NCI-H187 treated with DMSO at 0.1 percent for 48 hours (cell line): ENCODE measurements at places on chromosomes 6 and 20.

- no peak for DNase-seq
Measured at GRCh38 chr6:15621203-15622044, 41.4 kb downstream of the DTNBP1 start.

DNA sequence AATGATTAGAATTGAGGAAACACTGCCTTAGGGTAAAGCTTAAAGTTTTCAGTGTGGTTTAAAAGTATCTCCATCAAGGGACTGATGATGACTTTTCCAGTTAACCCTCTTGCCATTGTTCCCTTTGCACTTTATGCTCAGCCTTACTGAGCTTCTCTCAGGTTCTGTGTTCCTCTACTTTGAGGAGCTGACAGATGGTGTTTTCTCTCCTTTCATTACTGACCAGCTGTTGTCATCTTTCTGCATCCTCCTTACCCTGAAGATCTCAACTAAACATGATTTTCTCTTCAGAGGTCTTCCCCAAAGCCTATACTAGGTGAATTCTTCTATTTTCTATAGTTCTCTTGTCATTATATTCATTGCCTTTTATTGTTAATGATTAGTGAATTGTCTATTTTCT, 475.6 kb upstream of the SYNCRIP start:
- DNase-seq = no peak

DNA sequence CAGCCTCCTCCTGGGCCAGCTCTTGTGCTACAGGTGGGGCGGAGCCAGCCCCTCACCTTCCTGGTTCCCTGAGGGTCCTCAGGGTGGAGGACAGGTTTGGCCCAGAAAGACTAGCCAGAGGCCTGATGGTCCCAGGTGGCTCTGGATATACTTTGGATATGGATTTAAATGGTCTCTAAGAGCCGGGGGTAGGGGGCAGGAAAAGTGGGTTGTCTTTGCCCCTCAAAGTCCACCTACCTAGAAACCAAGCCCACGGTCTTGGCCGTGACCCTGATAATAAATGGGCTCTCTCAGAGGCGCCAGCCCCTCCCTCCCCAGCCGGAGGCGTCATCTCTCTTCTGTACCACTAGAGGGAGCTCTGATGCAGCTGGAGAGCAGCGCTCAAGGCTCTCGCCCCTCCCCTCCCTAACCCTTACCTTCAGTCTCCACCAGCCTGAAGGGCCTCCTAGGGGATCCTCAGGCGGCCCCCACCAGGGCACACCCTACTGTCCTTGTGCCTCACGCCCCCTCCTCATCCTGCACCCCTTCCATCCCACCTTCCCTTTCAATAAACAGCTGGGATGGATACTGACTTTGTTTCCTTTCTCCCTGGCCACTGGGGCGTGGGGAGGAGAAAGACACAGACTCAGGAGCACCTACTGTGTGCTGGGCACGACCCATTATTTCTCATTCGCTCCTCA, 7.5 kb downstream of the NRSN2 start:
- DNase-seq = peak; percentile 69

GRCh38 chr6:20058121-20058905, 154.0 kb downstream of the MBOAT1 start:
- no peak for DNase-seq

DNA sequence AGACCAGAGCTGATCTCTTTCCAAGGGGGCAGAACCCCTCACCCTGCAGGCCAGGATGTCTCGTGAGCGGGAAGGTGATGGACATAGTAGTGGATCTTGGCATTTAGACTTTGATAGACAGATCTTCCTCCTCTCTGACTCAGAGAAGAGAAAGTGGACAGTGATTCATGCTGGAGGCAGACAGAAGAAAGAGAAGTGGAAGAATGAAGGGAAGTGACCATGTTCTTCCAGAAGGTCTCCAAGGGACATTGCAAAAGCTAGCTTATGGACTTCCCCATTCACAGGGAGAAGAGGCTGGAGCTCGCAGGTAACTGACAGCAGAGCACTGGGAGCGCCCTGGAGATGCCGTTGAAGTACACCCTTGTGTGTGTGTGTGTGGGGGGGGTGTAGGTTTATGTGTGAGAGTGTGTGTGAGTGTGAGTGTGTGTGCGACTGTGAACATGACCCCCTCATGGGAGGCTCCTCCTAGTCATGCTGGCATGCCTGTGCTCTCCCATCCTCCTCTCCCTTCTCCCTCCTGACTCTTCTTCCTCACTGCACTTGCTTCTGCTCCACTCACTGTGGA, 8.0 kb upstream of the RAET1L start:
- DNase-seq = no peak

- DNase-seq = no peak
Measured at GRCh38 chr20:64082126-64082731, 2.0 kb downstream of the LKAAEAR1 start.

- DNase-seq = no peak
Measured at GRCh38 chr20:61052776-61053442, 199.2 kb upstream of the CDH4 start.

DNA sequence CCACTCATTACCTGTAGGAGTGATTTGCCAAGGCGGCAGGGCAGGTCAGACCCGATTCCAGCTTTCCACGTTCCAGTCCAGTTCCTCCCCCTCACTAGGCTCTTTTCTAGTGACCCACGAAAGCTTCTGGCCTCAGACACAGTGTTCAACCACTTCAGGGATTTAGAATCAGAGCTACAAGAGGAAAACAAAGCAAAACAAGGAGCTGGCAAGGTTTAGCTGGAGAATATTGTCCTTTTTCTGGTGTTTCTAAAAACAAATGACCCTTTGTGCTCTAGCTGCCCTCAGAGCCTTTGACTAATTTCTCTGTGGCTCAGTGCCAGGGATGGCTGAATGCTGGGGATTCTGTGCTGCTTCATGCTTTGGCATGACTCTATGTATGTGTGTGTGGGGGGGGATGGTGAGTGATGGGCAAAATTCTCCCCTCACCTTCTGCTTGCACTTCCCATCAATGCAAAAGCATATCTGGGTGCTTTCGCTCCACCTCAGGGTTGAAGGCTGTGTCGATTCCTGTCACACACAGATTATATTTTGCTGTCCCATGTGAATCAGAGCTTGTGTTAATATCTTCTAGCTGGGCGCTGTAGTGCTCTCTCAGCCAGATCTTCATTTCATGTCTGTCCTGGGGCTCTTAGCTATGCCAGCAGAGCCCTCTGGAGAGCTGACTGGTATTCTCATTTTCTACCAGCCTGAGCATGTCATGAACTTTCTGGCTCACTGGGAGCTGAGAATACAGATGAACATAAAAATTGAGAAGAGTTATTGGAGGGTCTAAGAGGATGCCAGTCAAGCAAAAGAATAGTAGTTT, 19.3 kb upstream of the NEDD9 start:
- no peak for DNase-seq

DNA sequence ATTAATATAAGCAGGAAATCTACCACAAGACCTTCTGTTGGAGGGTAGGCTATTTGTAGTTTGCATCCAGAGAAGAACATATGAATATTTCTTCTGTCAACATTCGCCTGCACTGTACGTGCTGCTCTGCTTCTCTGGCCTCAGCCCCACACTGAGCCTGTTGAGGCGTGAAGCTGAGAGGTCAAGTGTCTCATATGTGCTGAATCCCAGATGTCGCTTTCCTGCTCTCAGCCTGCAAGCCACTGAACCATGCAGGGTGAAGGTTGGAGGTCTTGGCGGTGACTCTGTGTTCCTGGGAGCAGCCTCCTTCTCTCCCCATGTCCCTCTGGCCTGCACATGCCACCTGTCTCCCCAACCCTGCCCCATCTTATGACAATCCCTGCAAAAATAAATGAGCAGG, 83.6 kb downstream of the TMEM170B start:
- DNase-seq = no peak

- DNase-seq = no peak
Measured at GRCh38 chr6:130779658-130780033, 47.6 kb upstream of the SMLR1 start.

- DNase-seq = no peak
Measured at GRCh38 chr6:34709386-34709785, 12.8 kb upstream of the ILRUN start.

GRCh38 chr6:74277777-74278186, 581.8 kb downstream of the CD109 start:
- no peak for DNase-seq

DNA sequence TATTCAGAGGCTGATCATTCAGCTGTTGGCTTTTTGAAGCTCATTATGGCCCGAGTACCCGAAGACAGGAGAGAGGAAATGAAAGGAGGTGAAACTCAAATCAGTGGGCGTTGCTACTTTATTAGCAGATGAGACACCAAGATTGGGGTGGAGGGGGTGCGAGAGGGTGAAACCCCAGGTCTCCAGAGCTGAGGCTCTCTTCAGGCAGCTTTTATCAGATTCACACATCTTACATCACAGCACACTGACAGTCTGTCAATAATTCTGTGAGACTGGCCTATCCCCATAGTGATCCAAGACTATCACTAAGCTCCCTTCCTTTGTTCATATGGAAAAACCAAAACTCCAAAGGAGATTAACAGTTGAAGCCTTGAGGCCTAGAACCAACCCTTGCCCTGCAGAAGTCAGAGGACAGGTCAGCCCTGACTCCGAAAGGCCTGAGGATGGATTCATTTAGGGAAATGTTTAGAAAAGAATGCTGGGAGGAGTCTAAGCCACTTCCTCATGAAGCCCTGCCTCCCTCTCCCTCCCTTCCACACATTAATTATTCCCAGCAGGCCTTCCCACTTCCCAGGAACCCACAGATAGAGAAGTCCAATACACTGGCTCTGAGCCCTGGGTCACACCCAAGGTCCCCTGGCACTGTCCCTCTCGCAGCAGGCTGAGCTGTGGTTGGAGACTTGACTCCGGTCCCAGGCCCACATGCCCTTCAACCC, 23.2 kb downstream of the TRERF1 start:
- DNase-seq = no peak

- DNase-seq = no peak
Measured at GRCh38 chr6:152170702-152171667, 363.5 kb downstream of the ESR1 start.

- no peak for DNase-seq
Measured at GRCh38 chr6:151765444-151765886, 42.0 kb upstream of the ESR1 start.

- DNase-seq = no peak
Measured at GRCh38 chr20:48822178-48822577, 5.6 kb downstream of the PREX1 start.

DNA sequence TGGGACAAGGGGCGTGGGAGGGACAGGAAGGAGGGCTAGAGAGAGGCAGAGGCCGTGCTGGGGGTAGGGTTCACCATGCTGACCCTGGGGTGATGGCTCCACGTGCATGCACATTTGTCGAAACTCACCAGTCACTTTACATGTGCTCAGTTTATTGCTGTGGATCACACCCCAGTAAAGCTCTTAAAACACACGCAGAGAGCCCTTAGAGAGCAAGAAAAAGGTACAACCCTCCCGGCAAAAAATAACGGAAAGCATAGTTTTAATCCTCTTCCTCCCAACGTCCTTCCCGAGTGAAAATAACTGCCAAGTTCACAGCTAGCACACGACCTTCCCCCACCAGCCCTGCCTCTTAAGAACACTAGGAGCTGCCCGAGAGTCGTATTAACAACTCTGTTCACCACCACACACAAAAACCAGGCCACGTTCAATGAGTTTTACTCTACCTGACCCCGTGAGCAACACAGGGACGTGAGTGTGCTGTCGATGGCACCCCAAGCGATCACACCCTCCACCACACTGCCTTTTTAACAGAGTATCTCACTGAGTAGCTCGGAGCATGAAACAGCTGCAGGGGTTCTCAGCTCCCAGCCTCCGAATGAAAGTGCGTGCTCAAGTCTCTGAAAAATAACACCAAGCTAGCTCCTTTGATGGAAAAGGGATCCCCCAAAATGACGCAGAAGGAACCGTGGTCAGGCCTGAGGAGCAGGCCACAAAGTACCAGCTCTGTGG, 39.7 kb downstream of the TAF4 start:
- no peak for DNase-seq

GRCh38 chr6:109295109-109295773, 87.0 kb downstream of the CD164 start:
- DNase-seq = no peak

DNA sequence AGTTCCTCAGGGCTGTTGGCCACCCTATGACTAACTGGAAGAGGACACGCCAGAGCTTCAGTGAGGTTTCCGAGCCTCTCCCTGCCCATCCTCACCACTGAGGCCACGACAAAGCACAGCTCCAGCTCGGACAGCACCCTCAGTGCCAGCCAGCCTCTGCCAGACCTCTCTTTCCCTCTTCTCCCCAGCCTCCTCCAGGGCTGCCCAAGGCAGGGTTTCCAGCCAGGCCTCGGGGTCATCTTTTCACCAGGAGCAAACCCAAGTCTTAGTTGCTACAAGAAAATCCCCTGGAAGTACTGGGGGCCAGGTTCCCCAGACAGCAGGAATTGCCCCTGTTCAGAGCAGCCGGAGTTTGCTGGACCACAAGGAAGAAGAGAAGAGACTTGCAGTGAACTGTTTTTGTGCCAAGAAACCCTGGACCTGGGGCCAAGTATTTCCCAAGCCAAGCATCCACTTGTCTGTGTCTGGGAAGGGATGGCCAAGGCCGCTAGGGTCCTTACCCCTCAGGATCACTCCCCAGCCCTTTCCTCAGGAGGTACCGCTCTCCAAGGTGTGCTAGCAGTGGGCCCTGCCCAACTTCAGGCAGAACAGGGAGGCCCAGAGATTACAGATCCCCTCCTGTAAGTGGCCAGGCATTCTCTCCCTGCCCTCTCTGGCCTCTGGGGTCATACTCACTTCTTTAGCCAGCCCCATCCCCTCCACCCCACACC, 41.6 kb downstream of the PLAGL2 start:
- no peak for DNase-seq

DNA sequence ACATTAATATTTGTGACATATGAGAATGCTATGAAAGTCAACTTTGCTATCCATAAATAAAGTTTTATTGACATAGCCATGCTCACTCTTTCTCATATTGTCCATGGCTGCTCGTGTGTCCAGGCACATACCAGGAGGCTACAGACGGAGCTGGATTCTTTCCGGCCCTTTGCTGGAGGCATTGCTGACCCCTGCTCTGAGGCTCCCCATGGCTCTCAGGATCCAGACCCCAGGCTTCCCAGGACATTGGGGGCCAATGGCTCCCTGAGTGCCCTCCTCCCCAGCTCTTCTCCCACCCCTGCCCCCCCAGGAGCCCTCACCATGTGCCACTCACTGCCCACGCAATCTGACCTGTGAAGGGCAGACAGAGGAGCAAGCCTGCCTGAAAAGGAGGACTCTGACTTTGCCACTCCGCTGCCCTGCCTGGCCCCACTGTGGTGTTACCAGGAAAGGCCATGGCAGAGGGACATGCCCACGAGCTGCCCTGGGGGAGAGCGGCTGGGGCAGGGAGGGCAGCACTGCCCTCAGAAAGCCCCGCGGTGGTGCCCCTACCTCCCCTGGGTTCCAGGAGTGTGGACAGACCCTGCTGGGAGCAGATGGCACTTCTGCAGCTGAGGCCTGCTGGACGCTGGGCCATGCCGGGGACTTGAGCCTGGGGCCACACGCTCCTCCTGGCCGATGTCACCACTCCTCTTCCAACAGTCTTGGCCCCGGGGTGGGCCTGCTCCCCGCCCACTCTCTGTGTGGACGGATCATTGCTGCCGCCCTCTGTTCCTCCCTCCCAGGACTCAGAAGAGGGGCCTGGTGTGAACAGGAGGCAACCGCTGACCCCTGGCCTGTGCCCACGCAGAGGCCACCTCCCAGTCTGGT, 97.8 kb upstream of the BHLHE23 start:
- no peak for DNase-seq

- no peak for DNase-seq
Measured at GRCh38 chr6:122845916-122846612, 57.0 kb downstream of the SMPDL3A start.
